ENCODE measurements at places on chromosomes 5 and 9.

GRCh38 chr9:21789541-21790037 is 12.8 kb upstream of the MTAP start:
- peak; percentile 73 for DNase-seq

DNA sequence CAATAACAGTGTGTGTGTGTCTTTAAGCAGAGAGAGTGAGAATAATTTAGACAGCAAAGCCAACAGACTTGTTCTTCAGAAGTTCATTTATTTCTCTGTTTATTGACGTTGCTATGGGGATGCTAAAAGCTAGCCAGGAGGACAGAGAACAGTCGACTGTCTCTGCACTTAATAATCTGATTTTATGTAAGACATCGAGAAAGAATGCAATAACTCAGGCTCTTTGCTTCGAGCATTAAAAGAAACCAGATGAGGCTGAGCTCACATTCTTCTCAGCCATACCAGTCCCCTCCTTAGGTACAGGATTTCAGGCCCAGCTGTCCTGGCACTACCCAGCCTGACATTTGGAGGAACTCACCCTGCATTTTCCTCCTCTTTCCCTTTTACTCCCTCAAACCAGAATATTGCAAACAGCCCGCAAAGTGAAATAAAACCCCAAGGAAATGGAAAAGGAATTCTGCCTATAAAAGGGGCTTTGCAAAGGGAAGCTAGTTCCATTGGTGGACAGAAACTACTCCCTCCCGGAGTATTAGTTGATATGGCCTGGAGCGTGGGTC is 44.5 kb upstream of the DPYSL3 start:
- DNase-seq: no peak

DNA sequence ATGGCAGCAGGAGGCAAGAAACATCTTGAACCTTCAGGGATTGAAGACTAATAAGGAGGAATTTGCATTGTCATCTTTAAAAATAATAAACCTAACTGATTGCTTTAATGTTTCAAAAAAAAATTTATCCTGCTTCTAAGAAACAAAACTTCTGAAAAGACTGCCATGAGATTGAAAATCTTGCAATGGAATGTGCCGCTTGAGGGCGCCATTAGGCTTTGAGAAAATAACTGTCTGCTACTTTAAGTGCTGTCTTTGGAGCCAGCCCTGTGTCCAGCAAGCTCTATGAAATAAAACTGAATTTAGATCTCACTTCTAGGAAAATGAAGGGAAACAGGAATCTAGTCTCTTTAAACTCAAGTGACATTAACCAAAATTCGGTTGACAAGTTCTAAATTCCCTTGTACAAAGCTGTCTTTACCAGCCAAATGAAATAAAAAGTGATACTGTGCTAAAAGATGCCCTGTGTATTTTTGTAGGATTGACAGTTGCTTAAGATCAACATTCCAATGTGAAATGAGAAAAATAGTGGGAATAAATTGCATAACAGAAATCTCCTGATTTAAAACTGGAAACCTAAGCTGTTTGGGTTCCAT is 79.4 kb downstream of the ESM1 start:
- DNase-seq: peak; percentile 44

GRCh38 chr9:119967867-119968535 is 598.8 kb upstream of the BRINP1 start:
- DNase-seq: no peak

GRCh38 chr5:93588352-93589151 is 5.5 kb downstream of the NR2F1 start:
- no peak for DNase-seq

DNA sequence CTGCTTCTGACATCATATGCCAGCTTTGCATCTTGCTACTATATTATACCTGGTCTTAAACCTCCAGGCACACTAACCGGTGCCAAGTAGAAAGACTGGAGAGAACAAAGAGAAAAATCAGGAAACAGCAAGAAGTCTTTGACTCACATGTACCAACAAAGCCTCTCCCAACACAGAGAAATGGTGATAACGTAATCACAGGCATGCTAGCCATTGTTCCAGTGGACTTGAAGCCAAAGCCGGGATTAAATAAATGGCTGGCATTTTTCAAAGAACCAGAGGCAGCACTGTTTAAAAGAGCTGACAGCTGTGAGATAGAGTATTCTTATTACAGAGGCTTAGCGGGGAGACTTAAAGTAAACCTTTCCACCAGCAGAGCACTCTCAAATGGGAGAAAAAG is 148.4 kb upstream of the NFIL3 start:
- no peak for DNase-seq

GRCh38 chr5:68368311-68369022 is 152.9 kb downstream of the PIK3R1 start:
- no peak for DNase-seq

GRCh38 chr9:19379697-19380046 is 364 bp downstream of the RPS6 start:
- no peak for DNase-seq

- no peak for DNase-seq
Measured at GRCh38 chr9:126248680-126249079, 77.9 kb upstream of the MVB12B start.

DNA sequence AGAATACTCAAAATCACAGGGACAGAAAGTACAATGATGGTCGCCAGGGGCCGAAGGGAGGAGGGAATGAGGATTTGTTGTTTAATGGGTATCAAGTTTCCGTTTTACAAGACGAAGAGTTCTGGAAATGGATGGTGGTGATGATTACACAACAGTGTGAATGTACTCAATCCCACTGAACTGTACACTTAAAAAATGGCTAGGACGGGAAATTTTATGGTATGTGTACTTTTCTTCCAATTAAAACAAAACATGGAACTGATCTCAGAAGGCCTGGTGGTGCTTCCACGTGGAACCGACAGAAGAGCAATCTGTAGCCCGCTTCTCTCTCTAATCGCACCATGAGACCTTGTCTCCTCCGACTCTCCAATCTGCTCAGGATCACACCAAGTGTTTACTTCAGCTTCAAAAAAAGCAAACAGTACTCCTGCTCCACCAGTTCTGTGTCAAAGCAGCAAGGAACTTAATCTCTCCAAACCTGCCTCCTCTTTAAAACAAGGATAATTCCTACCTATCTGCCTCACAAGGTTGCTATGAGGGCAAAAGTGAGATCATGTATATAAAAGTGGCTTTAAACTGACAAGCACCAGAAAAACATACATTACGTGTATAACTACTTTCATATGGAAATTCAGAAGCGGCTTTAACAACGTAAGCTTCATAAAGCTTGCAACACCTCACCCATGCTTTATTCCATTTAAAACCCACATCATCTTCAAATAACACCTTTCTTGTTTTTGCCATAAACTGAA is 2.1 kb downstream of the ECPAS start:
- DNase-seq: no peak

- no peak for DNase-seq
Measured at GRCh38 chr9:37562826-37563225, 13.4 kb downstream of the FBXO10 start.

DNA sequence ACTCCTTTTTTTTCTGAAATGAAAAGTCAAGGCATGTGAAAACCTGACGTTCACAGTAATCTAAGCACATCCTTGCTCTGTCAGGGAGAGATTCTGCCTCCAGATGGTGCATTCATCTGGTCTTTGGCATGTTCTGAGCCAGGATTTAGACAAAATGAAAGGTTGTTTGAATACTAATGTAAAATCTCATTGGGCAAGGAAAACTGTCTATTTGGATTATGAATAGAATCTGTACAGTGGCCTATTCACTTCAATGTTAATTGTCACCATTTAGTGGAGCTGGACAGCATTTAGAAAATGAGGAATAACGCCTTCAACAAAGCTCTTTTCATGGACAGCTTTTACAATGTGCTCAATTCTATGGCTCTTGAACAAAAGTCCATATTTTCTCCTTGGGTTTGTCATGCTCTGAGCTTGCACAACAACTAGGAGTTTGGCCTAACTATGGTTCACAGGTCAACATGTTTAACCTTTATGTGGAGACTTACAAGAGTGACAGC is 28.9 kb downstream of the ARHGEF28 start:
- no peak for DNase-seq

- DNase-seq: no peak
Measured at GRCh38 chr9:2053883-2054845, 39.0 kb downstream of the SMARCA2 start.

DNA sequence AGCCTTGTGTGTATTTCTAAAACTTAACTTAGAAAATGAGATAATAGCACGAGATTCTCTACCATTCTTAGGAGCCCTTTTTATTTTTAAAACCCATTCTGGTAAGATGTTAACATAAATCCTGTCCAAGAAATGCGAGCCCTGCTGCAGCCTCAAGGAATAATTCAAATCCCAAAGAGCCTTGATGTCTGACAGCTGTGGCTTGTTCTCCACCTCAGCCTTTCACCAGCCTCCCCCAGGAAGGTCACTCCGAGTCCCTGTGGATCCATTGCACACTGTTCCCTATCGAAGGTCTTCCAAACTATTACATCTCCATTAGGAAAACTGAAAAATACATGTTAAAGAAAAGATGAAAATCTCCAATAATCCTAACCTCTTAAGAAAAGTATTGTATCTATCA is 98.5 kb upstream of the S1PR3 start:
- DNase-seq: no peak

GRCh38 chr5:74897049-74897448 is 30.9 kb upstream of the FAM169A start:
- DNase-seq: no peak

- DNase-seq: no peak
Measured at GRCh38 chr5:116135344-116135743, 50.5 kb downstream of the COMMD10 start.

DNA sequence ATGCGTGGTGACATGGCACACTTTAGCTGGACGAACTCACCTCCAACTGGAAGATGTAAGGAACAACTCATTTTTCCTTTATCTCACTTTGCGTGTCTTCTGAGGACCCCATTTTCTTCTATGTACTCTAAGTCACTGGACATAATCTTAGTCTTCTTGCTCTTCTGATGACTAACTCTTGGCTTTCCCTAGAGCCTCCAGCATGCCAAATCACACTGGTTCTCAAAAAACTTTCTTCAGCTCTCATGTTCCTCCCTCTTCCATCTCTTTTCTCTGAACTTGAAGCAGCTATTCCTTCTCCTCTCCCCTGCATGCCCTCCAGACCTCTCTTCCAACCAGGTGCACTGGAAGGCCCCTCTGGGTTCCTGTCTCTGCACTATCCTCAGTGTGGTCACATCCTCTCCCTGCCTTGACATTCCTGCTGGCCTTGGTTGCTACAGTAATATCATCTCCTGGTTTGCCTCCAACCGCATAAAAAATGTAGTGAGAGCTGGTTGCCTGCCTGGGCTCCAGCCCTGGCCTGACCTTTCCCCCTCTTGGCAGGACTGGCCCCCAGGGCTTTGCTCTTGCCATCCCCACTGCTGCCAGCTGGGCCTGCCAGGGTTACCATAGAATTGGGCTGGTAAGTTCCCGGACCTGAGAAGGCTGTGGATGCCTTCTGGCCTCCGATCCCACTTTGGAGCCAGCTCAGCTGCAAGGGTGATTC is 44.8 kb upstream of the BNC2 start:
- DNase-seq: no peak

DNA sequence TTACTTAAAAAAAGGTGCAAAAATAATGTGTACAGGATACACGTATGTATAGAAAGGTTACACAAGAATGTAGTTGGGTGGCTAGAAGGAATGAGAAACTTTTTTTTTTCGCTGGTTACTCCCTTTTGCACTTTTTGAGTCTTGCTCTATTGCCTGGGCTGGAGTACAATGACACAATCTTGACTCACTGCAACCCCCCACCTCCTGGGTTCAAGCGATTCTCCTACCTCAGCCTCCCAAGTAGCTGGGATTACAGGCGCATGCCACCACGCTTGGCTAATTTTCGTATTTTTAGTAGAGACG is 15.8 kb downstream of the FBXW11 start:
- no peak for DNase-seq

GRCh38 chr9:114507726-114508125 is 2.5 kb upstream of the WHRN start:
- DNase-seq: no peak

DNA sequence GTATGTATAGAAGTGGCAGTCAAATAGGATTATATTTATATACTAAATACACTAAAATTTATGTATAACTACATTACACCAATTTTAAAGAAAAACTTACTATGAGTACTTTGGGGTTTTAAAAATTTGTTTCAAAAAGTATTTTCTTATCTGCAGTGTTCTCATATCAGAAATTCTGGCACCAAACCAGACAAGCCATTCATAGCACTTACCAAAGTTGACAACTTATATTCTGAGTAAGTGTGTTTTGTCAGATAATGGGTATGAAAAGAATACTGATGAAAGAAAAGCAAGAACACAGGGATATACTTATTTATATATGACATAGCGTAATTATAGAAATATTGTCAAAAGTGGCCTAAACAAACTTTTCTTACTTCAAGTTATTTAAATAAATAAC is 67.5 kb downstream of the SPEF2 start:
- no peak for DNase-seq

DNA sequence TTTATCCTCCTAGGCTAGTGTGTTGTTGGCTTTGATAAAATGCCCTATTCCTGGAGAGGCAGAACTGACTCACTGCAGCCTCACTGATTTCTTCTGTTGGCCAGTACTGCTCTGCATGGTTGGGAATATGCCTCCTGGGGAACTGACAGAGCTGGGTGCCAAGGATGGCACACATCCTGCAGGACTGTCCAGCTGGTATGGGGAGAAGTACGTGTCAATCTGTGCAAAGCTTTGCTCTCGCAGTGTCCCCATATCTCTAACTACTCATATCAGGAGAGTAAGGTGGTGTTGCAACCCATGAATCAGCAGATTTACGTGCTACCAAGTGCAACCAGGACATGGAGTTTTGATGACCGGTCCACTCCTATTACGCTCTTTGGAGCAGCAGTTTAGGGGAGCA is 74.7 kb downstream of the TEK start:
- DNase-seq: no peak

GRCh38 chr5:39176759-39177630 is 42.4 kb downstream of the FYB1 start:
- DNase-seq: no peak

GRCh38 chr5:31036411-31036810 is 157.1 kb upstream of the CDH6 start:
- no peak for DNase-seq

GRCh38 chr5:58922461-58923171 is 339.7 kb downstream of the RAB3C start:
- no peak for DNase-seq

GRCh38 chr9:110971234-110971633 is 67.0 kb downstream of the LPAR1 start:
- no peak for DNase-seq

DNA sequence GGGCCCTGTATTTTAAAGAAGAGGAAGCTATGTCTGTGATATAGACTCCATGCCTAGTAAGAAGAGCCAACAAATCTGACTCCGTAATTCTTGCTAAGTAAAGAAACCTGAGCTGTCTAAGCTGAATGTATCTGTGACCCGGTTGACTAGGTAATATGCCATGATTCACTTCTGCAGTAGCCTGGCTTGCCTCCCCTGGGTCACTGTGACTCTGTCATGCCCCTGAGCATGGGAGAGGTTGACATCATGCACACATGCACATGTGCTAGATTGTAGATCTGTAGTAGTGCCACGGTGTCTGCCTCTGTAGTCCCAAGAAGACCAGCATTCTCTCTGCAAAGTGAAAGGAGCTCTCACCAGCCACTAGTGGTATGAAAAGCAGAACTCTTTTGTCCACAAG is 9.1 kb downstream of the SLC22A5 start:
- no peak for DNase-seq

GRCh38 chr5:169748174-169748573 is 111.1 kb downstream of the DOCK2 start:
- no peak for DNase-seq

GRCh38 chr9:93066978-93067603 is 8.6 kb downstream of the SUSD3 start:
- no peak for DNase-seq

GRCh38 chr9:133323211-133323610 is 12.8 kb downstream of the SURF6 start:
- DNase-seq: no peak

GRCh38 chr5:136793300-136793699 is 428.0 kb upstream of the TRPC7 start:
- DNase-seq: no peak
